ENCODE measurements at places on chromosomes 5 and 9.

DNA sequence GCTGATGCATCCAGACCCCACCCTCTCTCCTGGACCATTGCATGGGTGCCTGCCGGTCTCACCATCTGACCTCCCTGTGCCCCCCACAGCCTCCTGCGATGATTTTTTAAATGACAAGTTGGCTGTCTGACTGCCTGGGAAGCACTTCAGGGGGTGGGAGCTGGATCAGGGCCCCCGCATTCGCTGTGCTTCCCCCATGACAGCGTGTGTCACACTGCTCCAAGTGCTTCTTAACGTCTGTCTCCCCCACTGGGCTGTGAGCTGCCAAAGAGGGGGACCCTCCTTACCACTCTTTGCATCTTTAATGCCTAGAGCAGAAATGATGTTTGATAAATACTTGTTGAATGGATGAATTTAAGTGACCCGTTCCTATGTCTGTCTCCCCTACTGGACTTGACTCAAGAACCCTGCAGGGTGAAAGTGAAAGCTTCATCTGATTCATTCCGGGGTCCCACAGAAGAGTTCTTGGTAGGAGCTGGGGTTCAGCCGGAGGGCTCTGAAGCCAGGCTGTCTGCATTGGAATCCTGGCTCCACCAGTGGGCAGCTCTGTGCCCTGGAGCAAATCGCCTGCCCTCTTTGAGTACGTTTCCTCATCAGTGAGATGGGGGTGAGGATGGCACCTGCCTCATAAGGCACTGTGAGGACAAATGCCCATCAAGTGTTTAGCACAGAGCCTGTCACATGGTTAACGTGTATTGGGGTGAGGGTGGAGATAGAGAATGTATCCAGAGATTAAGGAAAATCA, 7.6 kb upstream of the EGR1 start:
- DNase-seq, result no peak

DNA sequence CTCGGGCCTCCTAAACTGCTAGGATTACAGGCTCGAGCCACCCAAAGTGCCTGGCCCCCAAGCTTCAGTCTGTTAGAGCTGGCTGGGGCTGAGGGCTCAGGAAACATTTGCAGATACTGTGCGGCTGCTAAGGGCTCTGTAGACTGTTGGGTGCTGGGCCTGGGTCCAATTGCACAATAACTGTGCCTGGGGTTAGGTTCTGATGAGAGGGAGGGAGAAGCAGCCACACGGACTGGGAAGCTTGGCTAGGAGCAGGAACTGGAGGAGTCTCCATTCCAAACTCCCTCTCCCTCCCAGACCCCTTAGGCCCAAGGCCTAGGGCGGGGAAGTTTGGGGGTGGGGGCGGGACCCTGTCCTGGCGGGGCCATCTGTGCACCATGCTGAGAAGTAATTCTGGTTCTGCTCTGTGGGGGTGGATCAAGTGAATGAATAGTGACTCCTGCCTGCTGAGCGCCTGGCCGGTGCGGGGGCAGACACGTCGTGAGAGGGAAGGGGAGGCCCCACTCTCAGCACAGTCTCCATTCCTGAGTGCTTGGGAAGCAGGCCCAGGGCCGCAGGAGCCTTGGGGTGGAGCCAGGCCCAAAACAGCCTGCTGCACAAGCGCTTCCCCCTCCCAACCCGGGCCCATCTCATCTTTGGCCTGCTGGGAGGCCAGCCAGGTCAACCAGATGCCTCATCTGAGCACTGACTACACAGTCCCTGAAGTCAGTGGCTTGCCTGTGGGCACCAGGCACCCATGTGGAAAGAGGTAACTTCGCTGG, 1.5 kb downstream of the ASS1 start:
- DNase-seq, result no peak

- DNase-seq, result no peak
These were observed 209.6 kb upstream of the SLC30A5 start for GRCh38 chr5:68884144-68884754.

GRCh38 chr9:110095776-110096175, 112.2 kb downstream of the C9orf152 start:
- no peak for DNase-seq

DNA sequence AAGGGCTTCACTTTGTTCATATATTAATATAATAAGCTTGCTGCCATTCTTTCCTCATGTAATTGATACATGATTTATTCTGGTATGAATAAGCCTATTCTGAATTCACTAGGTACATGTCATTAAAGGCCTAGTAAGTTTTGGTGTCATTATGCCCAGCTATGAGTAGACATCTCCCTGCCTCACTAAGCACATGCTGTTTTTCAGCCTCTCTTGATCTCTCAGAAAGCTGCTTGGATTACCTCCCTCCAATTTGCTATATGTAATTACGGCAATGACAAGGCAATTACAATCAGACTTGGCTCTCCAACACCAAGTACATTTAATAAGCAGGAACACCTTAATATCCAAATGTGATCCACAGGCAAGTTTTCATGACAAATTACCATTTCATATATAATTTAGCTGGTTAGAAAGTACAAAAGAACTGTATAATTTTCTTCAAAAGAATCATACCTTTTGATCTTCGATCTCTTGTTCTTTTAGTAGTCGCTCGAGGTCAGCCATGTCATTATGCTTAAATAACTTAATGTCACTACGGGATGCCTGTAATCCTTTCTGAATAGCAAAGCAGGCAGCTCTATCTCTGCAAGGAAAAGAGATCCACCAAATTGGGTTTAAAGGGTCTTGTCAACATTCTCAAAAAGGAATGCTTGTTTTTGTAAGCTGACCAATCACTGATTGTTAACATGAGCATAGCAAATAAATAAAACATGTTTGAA, 56.3 kb downstream of the SPTLC1 start:
- no peak for DNase-seq

- DNase-seq, result no peak
These were observed 99.4 kb downstream of the CSNK1G3 start for GRCh38 chr5:123611406-123611709.

- no peak for DNase-seq
These were observed 70.7 kb downstream of the RFK start for GRCh38 chr9:76323490-76323889.

DNA sequence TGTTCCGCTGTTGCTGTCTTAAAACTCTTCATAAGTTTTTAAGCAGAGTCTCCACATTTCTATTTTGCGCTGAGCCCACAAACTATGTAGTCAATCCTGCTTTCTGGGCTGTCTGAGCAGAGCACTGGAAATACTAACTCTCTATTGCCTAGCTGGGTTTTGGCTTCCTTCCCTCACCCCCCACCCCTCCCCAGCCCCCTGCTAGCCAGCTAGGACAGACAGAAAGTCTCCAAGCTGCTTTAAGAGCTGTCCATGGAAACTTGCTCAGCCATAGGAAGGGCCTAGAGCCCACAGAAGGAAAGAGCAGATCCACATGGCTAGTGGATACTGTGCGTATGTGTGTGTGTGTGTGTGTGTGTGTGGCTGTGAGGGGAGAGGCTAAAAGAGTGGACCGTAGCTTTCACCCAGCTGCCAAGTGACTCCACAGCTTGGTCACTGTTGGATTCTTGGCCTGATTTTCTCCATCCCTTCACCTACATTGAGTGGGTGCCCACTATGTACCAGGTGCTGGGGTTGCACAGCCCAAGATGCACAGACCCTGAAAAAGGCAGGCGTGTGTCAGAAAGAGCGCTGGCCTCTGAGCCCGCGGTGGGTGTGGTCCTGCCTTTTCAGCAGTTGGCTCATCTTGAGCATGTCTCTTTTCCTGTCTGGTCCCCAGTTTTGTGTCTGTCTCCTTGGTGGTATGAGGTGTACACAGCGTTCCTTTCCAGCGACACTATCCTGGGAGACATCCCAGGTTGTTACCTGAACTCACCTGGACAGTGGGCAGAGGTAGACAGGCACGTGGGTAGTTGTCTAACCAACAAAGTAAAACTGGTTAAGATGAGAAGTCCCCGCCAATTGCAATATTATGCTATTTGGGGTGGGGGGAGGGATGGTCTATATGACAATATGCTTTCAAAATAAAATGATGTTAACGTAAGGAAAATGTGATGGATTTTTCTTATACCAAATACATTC, 5.4 kb upstream of the NKX2-5 start:
- DNase-seq, result no peak

GRCh38 chr5:170632266-170632984, 128.6 kb downstream of the KCNIP1 start:
- no peak for DNase-seq

DNA sequence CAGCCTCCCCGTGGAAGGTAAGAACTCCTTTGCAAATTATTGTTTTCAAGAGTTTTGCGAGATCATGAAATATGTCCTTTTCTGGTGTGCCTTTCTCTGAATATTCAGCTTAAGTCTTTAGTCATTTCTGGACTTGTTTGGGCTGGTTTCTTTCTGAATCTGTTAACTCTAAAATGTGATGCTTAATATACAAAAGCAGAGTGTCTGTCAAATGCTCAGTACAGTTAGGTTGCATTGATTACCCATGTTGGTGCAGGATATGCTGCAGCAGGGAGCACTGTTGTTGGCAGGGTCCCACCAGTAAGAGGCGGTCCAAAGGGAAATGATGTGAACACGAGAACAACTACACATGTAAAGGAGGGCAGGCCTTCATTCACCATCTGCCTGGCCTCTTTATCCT, 47.7 kb downstream of the SPTAN1 start:
- no peak for DNase-seq

DNA sequence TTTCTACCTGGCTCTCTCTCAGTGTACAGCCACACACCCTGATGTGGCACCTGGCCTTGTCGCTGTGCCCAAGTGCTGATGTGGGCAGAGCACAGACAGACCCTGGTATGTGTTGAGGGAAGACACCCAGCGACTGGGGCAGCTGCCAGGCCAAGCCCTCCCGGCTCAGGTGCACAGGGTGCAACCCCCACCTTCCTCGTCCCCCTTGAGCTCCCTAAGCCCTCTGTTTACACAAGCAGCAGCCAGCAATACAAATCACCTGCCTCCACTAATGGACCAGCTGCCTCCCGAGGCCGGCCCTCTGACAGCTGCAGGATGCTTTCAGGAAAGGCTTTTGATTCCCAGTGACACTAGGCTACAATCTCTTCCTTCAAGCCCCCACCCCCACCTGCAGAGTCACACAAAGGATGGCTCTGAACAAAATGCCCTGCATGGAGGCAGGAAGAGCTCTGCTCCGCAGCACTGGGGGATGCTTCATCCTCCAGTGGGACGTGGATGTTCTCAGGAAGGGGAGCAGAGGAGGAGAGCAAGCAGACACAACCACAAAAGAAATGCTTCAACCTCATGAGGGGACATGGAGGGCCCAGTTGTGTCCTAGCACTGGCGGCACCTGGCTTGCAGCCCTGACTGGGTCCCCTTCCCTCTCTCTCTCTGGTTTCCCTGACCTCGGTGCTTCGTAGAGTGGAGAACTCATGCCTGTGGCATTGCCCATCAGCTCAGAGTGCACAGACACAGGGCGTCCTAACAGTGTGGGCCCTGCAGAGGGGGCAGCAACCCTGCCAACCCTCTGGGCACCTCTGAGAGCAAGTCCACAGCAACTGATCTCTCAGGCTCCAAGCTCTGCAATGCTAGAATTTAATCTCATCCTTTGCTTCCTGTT, 140.8 kb downstream of the BARX1 start:
- DNase-seq, result peak; percentile 6

DNA sequence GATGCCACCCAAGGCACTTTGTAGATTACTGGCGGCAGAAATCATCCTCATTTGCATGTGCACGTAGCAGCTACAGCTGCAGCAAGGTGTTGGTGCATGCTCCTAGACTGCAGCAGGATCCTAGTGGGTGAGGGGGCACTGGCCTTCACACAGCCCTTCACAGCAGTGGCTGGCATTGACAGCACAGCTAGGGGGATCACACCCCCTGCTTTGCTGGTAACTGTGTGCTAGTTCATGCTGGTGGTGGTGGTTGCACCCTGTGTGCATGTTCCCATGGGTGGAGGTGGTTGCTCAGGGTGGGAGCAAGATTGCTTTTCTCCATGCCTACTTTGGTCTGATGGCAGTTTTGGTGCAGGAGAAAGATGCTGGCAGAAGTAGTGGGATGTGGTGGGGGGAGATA, 1695.1 kb upstream of the CDH6 start:
- no peak for DNase-seq

- no peak for DNase-seq
These were observed 5.8 kb downstream of the HNRNPAB start for GRCh38 chr5:178210073-178210535.

DNA sequence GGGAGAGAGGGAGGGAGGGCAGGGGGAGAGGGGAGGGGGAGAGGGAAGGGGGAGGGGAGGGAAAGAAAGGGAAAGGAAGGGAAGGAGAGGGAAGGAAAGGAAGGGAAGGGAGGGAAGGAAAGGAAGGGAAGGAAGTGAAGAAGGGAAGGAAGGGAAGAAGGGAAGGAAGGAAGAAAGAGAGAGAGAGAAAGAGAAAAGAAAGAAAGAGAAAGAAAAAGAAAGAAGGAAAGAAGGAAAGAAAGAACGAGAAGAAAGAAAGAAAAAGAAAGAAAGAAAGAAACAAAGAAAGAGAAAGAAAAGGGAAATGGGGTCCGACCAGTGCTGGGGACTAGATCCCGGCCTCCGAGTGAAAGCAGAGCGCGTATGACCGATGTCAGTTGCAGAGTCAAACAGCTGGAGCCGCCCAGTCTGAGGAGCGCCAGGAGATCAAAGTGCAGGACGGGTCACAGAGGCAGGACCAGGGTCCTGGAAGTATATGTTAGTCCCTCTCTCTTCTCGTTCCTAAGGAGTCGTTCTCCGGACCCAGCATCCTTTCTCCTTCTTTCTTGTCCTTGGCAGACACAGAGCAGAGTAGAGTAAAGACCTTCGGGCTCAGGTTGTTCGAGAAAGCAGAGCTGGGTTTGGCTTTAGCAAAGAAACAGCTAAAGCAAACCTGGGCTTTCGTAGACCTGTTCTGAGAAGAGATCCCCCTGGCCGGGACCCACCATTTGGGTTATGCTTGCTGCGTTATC, 305.4 kb upstream of the MSX2 start:
- DNase-seq, result no peak

GRCh38 chr5:177356746-177357145, 978 bp upstream of the RGS14 start:
- DNase-seq, result no peak

- DNase-seq, result no peak
These were observed 25.0 kb downstream of the LARP1 start for GRCh38 chr5:154780128-154780527.

DNA sequence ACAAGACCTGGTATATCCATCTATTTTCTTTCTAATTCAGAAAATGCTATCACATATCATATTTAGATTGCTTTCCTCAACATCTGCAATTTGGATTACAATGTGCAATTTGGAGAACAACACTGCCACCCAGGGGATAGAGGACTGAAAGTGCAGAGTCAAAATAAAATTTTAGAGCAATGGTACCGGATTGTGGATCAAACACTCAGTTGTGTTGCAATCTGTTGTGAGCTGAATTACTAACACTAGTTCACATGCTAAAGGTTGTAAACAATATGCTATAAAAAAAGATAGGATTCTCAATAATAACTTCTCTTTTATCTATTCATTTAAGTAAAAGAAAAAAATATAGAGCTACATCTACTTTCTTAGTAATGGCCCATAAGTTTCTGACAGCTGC, 11.9 kb upstream of the SRFBP1 start:
- no peak for DNase-seq

Measured in GM10248 (cell line).